Neural crest cell (in vitro differentiated cells): ENCODE measurements at places on chromosomes 11 and 22. TPM values are rescaled to one million over a fixed set of nuclear protein-coding genes. Genes with fewer than 3 reads are reported as not detected.

GGA1 gene
- 85.1 and 88.6 TPM in 2 replicates for total RNA-seq

GRCh38 chr22:29113319-29113718 is 40.5 kb downstream of the KREMEN1 start:
- no peak for DNase-seq

DNA sequence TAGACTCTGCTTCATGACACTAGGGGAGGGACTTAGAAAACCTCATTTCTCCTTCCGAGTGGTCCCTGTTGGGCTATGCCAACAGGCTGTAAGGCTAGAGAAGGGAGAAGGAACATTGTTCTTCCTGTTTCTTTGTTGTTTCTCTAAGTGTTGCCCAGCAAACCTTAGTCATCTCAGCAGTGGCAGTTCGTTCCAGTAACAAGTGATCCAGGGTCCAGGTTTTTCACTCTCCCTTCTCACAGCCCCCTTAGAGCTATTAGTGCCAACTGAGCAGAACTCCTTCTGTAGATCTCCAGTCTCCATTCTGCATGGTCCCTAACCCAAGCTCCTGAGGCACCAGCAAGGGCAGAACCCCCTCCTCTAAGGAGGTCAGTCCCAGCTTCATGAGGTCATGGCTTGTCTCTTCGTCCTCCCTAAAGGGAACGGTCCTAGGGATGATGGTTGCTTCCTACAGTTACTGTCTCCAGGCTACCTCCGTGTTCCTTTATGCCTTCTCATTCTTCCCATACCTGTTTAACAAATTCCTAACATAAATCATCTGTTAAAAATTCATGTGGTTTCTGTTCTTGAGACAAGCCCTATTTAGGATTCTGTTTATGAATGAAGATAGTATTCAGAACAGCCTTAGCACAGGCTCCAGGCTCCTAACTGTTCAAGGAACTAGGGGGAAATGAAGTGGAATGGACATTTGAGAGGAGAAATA is 168.6 kb upstream of the UBASH3B start:
- DNase-seq = peak; percentile 4

DNA sequence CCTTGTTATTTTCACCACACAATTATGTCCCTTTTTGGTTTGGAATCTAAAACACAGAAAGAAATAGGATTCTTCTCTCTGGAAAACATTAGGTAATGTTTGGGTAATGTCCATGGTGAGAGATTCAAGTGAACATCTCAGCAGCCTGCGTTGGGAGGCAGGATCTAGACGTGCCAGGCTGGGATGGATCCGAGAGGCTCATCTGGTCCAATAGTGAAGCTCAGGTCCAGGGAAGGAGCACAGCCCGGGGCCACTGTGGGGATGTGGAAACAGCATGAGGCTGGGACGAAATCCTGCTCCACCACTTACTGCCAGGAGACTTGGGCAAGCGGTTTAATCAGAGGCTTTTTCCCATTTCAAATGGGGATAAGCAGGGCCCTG is 109.9 kb downstream of the CSNK2A3 start:
- DNase-seq = no peak

- DNase-seq = no peak
Observed at GRCh38 chr11:43664295-43664694, 16.2 kb upstream of the HSD17B12 start.
